ENCODE measurements at places on chromosomes 5 and 9. TPM values are rescaled to one million over a fixed set of nuclear protein-coding genes. Genes with fewer than 3 reads are reported as not detected.

The FBXO10 gene
- 10.7 TPM for polyA plus RNA-seq

GRCh38 chr5:154313360-154314017 lies 123.0 kb downstream of the GALNT10 start:
- DNase-seq: no peak

GRCh38 chr9:127730262-127730661 lies 4.8 kb downstream of the TOR2A start:
- no peak for DNase-seq

GRCh38 chr5:5304361-5305020 lies 118.0 kb upstream of the ICE1 start:
- no peak for DNase-seq

DNA sequence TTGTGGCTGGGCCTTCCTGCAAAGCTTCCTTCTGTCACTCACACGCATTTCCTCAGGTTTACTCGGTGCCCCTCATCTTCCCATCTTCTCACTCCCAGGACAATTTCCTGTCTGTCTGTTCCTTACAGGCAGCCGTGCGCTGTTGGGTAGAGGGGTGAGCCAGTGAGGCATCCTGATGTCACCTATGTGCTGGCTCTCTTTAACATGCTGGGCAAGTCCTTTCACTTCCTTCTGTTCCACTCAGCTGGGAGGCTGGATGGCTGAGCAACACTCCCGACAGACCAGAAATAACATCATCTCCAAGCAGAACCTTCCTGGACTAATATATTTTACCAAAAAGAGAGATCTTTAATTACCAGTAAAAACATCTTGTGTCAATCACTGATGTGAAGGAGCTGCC lies 103.0 kb downstream of the HSD17B3 start:
- DNase-seq: no peak

GRCh38 chr5:150553402-150553801 lies 45.5 kb downstream of the NDST1 start:
- DNase-seq: no peak

Data from AG04450 (cell line).